ENCODE measurements at places on chromosomes 5 and 9.

DNA sequence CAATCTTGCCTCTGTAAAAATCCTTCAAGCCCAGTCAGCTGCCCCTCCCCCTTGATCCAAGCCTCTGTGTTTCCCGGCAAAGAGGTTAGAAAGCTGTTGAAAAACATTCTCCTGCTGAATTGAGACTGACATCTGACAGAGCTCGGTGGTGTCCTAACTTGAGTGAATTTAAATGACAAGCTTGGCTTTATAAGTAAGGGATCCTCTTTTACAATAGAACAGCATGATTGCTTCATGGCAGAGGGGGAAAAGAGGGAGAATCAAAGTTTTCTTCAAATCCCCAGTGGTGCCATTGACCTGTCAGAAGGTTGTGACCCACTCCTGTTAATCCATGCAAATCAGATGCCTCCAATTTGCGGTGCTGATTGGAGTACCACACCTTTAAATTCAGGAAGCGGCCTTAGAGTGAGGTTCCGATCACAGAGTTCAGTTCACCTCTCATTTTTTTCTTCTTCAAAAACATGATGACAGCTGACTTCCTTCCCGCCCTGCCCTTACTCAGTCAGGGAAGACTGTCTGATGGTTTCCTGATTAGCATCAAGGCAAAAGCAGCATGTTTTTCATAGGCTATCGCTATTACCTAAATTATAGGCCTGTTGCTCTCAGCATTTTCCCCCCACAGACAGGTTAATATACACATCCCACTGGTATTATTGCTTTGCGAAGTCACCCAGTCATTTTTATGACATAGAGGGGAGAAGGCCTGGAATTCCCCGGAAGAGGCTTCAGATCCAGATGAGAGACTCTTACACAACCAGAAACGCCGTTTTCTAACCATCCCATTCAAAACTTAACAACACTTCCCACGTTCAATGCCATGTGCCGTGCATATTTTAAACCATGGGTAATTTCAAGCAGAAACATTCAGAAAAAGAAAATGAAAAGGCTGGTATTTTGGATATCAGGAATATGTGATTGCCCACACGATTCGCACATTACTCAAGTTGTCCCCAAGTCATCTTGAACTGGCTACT, 141.4 kb downstream of the EBF1 start:
- DNase-seq, result peak; percentile 34

DNA sequence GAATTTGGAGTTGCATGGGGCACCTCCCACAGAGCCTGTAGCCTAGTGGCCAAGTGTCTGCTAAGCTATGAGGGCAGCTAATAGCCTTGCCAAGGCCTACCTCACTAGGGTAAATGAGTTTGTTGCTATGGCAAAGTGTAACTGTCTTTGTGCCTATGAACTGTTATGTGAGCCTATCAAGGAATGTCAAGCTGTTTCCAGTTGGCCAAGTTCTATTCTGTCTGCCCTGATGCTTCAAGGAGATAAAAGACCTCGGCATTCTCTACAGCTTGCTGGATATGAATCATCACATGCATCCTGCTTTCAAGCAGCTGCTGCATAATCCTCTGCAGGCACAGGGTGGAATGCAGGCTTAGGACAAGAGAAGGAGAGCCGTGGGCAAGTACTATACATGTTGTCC, 69.8 kb upstream of the CCDC112 start:
- DNase-seq, result peak; percentile 95

- DNase-seq, result no peak
Observed at GRCh38 chr5:52334367-52334766, 453.3 kb upstream of the ITGA1 start.

GRCh38 chr5:97107318-97107717, 35.1 kb downstream of the LIX1 start:
- DNase-seq, result no peak

DNA sequence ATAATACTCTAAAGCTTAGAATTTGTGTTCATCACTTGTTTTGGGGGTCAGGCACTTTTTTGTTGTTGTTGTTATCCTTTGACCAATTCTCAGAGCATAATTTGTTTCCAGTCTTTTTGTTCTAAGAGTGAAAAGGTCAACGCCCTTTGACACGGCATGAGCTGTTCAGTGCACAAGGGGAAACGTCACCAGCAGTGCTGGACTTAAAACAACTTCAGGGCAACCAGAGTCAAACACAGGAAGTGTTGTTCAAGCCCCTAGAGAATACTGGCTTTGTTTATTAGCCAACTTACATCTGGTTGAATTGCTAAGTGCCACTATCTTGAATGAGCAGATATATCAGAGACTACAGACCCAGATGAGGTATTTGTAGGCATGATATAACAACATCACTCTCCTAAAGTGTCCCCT, 368.9 kb downstream of the TMEM161B start:
- no peak for DNase-seq

DNA sequence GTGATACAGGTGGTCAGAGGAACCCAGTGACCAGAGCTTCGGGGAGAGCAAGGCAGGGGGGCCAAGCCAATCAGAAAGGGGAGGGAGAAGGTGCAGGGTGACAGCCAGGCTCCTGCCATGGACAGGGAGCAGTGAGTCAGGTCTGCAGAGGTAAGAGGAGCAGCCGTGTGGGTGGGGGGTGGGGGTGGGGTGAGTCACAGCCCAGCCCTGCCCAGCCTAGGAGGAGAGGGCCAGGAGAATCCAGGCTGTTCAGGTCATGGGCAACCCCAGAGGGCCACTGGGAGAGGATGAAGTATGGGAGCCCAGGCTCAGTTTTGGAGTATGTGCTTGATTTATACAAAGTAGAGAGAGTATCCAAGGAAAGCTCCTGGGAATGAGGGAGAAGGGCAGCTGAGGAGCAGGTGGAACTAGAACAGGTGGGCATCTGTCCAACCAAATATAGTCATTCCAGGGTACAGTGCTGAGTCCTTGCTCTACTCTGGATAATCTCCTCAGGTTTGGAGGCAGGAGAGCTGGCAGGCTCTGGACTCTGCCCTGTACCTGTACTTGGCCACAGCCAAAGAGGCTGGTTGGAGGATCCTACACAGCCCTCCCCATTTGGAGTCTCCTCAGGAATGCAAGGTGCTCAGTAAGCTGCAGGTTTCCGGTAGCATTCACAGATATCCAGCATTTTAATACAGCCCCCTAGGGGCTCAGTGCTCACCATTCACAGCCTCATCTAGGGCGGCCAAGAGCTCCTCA, 1.6 kb downstream of the HBEGF start:
- no peak for DNase-seq

GRCh38 chr5:171482434-171482730, 62.9 kb downstream of the FGF18 start:
- no peak for DNase-seq

- no peak for DNase-seq
Observed at GRCh38 chr5:5810461-5810860, 388.0 kb downstream of the ICE1 start.

DNA sequence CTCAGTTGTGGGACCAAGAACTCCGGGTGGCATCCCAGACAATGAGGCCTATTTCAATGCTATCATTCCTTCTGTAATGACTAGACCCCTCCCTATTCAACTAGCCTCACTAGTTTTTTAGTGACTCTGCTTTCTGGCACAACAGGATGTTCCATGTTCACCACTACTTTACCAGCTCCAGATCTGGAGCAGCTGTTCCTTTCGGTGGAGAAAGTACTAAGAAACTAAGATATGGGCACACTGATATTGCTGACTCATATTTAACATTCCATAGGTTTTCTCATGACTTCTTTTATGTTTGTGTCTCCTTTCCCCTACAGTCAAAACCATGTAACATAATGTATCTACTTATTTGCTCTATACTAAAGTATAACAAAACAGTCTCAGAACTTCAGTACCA, 24.1 kb downstream of the IL33 start:
- DNase-seq, result no peak

DNA sequence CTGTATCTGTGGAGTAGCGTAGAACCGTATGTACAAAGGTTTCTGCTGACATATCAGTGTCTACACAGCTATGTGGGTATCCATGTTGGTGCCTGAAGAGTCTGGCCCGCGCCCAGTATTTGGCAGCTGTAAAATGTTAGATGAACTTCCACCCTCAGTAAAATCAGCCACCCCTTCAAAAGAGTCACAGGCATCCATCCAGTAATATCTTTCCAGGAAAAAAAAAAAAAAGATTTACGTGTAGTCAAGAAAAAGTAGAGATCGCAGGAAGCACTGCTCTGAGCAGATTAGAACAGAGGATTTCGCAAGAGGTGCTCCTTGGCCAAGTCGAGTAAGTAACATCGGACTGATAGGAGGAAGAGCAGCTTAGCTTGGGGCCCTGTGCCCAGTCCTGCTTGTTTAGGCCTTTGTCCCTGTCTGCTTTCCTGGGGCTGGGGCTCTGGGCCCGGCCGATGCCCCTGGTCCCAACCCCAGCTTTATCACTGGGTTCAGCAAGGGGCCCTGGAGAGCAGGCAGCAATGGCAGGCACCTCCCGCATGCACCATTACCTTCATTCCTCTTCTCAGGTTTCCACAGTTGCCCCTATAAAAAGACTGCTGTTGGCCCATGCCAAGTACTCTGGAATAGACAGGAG, 21.2 kb downstream of the DAPK1 start:
- DNase-seq, result no peak

DNA sequence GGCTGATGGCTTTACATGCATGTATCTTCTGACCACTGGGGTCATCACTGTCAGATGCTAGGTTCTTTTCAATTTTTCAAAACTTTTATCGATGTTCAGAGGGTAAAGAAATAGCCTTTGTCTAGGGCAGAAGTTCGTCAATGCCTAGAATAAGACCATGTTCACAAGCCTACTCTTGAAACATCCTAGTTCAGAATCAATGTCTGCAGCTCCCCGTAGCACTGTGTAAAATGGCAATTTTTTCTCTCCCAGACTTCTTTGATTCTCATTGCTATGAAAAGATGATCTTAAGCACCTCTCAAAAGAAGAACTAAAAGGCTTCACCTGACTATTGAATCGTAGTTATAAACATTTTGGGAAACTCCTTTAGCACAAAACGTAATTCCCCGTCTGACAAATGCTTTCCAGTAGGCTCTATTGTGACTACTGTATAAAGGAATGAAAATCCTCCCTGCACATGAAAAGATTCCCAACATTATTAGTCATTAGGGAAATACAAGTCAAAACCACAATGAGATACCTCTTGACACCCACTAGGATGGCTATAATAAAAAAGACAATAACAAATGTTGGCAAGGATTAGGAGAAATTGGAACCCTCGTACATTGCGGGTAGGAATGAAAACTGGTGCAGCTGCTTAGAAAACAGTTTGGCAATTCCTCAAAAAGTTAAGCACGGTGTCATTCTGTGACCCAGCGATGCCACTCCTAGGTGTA, 263.5 kb downstream of the ARHGAP26 start:
- DNase-seq, result peak; percentile 93

GRCh38 chr5:68994645-68995044, 99.2 kb upstream of the SLC30A5 start:
- DNase-seq, result no peak

- DNase-seq, result no peak
Observed at GRCh38 chr9:73067074-73067473, 84.6 kb upstream of the ANXA1 start.

DNA sequence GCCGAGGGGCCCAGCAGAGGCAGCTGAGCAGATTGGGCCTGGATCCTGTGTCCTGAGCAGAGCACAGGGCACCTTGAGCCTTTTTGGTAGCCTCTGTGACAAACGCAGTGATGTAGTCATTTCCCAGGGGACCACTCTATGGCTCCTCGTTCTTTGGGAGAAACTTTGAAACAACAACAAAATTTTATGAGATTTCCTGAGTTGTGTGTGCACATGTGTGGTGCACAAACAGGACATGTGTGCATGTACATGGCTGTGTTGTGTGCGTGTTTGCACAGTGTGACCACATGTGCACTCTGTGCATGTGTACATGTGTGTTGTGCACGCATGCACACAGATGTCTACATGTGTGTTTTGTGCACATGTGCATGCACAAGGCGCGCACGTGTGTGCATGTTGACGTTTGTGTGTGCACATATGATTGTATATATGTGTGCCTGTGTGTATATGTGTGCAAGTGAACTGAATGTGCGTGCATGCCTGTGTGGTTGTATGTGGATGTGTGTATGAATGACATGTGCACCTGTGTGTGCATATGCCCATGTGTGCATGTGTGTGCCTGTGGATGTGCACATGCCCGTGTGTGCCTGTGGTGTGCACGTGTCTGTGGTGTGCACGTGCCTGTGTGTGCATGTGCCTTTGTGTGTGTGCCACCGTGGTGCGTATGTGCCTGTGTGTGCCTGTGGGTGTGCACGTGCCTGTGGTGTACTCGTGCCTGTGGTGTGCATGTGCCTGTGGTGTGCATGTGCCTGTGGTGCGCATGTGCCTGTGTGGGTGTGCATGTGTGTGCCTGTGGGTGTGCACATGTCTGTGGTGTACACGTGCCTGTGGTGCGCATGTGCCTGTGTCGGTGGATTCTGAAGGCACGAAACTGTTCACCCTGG, 221.6 kb downstream of the CACNA1B start:
- no peak for DNase-seq

- DNase-seq, result peak; percentile 25
Observed at GRCh38 chr9:29668732-29669131, 2095.5 kb upstream of the C9orf72 start.

DNA sequence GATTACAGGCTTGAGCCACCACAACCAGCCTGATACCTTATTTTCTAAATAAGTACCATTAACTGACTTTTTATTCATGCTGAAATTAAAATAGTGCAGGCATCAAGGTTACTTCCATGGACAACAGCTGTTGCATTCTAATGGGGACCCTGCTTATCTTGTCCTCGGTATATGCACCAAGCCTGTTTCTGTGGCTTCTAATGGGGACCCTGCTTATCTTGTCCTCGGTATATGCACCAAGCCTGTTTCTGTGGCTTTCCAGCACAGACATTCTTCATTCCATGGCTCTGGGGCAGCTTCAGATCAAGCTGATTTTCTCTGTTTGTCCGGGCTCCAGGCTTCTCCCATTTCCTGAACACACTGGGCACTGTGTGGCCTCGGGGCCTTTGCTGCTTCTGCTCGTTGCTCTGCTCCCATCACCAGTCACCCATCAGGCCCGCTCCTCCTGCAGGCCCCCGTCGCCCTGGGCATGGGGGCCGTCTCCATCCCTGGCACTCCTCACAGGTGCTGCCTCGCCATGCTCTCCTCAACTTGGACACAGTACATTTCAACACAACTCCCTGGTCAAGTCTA, 30.7 kb downstream of the ZNF354A start:
- DNase-seq, result no peak

DNA sequence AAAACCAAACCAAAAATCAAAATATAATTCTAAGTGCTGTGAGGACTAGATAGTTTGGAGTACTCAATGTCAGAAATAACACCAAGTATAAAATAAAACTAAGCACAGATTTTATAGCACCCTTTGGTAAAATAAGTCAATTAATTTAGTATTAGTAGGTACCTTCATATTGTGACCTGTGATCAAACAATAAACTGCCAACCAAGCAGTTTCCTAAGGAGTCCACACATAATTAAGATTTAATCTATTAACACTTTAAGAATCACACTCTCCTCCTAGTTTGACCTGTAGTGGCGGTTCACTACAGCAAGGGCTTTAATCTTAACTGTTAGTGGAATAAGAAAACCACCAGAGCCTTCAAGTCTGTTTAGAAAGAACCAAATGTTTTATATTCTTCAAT, 2.8 kb downstream of the HNRNPK start:
- no peak for DNase-seq

DNA sequence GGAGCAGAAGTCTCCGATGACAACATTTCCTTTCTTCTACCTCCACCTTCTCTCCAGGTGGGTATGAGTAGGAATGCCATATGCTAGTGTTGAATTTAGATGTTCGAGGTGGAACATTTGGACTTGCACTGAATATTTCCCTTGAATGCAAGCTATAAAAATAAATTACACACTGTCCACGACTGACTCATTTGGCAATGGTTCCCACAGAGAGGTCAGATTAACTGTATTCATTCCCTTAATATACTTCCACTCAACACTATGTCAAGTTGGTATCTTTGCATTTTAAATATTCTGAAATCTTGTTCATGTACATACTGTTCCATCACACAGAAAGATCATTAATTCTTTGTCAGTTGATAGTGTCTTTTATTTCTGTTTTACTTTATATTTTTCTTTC, 222.6 kb upstream of the PIK3R1 start:
- DNase-seq, result peak; percentile 56
